ENCODE measurements at places on chromosomes 2 and 18.

DNA sequence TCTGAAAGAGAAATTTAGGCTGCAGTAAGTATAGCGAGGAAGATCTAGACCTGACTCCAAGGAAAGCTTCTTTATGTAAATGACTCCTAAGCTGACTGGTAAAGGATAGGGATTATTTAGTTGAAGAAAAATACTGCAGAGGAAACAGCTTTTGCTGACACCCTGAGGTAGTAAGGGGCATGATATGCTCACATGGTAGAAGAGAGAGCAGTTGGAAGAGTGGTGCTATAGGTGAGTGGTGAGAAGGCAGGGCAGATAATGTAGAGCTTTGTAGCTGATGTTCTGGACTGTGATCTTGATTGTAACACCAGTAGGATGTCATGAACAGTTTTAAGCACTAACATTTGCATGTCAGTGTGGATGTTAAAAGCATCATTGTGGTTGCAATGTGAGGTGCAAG lies 639.1 kb upstream of the SLC39A10 start:
- no peak for DNase-seq

DNA sequence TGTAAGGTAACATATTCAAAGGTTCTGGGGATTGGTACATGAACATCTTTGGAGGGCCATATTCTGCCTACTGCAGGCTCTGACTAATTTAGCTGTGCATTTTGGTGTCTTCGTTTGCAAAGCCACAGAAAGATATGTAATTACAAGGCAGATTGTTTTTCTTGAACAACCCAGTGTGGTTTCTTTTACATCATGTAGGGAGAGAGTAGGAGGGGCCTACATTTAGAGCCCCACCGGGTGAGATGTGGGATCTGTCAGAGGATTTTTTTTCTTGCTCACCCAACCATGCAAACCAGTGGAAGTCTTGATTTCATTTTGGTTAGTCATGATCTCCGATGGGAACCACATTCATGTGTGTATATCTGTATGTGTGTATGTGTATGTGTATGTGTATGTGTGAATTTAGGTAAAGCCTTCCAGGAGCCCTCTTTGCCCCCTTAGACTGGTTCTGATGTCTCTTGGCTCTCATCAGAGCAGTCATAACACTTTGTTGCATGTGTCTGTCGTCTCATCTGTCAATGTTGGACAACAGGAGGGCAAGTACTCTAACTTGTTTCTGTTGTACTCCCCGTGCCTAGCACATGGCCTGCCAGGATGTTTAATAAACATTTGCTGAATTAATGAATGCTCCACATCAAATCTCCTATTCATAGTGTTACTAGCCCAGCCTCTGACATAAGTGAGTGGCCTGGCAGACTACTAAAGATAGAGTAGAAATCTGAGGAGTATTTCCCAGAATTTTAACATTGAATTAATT lies 239.9 kb downstream of the MTX2 start:
- DNase-seq, result no peak

DNA sequence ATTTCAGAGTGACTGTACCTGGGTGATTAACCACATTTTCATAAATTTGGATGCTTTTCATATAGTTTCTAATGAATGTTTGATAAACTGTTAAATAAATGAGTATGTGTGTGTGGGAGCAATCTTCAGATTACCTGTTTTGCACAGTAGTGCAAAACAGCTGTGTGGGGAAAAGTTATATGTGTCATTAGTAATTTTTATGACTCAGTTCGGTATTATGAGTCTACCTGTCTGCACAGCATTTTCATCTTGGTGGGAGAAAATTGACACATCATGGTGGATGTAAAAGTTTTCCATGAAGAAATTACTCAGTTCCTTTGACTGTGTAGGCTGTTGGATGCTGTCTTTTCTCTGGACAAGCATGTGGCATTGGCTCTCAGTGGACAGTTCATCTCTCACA lies 43.8 kb downstream of the LTBP1 start:
- no peak for DNase-seq

DNA sequence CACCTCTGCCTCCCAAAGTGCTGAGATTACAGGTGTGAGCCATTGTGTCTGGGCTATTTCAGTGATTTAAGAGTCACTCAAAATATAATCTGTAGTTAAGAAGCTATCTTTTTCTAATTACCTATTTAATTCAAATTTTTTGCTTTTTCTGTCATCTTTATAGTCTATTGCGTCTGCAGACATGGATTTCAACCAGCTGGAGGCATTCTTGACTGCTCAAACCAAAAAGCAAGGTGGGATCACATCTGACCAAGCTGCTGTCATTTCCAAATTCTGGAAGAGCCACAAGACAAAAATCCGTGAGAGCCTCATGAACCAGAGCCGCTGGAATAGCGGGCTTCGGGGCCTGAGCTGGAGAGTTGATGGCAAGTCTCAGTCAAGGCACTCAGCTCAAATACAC lies 95.1 kb downstream of the COMMD1 start:
- DNase-seq, result no peak

- DNase-seq, result no peak
Observed at GRCh38 chr2:205280596-205281236, 401.6 kb upstream of the NRP2 start.

GRCh38 chr18:44180683-44181082 lies 500.0 kb upstream of the SETBP1 start:
- no peak for DNase-seq

GRCh38 chr2:203656522-203657287 lies 49.7 kb upstream of the CD28 start:
- DNase-seq, result peak; percentile 94

DNA sequence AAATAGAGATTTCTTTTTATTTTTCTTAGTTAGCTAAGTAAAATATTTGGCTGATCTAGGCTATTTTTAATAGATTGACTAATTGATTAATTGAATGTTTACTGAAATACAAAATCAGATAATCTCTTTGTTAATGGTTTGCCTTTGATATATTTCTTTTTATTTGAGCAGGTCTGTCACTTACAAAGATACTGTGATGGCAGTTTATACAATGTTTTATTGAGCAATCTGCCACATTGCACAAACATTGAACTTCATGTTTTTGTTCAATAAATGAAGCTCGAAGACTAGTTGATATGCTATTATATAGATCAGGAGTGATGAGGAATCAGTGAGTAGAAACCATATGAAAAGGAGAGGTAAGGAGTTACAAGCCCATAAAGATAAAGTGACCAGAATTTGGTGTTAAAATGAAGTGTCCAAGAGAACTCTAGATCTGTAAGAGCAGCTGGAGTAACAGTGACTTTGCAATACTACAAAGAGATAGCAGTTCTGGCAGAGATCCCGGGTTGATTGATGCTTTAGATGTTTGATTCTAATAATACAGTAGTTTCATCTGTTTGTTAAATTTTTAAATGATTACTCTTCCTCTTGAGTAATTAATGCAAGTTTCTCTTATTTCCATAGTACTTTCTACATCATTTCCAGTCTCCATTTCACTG lies 574.2 kb downstream of the CCDC85A start:
- DNase-seq, result no peak

DNA sequence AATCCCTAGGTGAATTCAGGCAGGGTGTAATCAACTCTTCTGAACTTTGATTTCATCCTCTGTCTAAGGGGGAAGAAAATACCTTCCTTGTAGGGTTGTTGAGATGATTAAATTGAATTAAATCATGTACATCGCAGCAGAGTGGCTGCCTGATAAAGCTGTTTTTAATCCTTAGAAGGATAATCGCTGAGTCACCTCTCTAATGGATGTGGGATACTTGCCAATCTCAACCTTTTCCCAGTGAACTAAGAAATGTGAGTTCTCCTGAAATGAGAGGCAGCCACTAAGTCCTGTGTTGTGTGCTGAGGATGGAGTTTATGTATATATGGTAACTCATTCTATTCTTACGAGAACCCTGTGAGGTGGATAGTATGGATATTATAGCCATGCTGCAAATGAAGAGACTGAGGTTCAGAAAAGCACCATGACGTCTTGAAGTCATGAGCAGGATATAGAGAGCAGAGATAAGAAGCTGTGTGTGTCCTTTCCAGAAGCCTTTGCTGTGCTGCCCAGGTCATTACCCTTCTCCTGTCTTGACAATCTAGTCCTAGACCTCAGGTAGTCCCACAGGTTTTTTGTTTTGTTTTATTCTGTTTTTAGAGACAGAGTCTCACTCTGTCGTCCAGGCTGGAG lies 93.3 kb downstream of the HNRNPLL start:
- DNase-seq, result no peak

GRCh38 chr2:133624551-133624950 lies 56.3 kb upstream of the NCKAP5 start:
- no peak for DNase-seq

DNA sequence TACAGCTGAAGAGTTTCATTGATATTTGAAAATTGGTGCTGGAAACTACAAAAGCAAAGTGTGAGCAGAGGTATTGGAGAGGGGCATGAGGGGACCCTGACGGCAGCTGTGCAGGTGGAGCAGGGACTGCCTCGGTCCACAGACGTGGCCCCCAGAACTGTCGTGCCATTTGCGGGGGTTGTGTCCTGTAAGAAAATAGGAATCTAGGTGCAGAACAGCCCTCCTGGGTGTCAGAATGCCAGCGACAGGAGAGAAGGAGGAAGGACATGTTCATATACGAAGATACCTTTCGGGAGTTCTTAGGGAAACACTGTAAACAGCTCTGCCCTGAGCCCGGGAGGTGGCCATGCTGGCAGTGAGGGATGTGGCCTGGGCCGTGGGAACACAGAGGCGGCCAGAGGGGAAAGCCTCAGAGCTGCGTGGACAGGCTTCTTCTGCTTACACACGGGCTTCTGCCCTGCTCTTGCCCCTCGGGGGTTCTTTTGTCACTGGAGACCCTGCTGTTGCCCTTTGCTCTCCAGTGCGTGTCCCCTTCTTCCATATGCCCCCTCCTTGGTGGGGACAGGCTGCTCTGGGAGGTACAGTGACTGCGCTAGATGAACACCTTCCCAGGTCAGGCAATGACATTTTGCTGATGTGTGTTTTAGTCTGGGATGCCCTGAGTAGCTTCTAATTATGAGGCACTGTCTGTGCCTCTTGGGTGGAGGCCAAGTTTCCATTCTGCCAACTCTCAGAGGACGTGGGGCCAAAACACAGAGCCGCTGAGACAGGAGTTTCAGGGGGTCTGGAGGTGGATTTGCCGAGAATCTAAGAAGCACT lies 81.9 kb upstream of the TXNDC2 start:
- no peak for DNase-seq

GRCh38 chr2:157312866-157313486 lies 12.6 kb downstream of the ERMN start:
- no peak for DNase-seq

DNA sequence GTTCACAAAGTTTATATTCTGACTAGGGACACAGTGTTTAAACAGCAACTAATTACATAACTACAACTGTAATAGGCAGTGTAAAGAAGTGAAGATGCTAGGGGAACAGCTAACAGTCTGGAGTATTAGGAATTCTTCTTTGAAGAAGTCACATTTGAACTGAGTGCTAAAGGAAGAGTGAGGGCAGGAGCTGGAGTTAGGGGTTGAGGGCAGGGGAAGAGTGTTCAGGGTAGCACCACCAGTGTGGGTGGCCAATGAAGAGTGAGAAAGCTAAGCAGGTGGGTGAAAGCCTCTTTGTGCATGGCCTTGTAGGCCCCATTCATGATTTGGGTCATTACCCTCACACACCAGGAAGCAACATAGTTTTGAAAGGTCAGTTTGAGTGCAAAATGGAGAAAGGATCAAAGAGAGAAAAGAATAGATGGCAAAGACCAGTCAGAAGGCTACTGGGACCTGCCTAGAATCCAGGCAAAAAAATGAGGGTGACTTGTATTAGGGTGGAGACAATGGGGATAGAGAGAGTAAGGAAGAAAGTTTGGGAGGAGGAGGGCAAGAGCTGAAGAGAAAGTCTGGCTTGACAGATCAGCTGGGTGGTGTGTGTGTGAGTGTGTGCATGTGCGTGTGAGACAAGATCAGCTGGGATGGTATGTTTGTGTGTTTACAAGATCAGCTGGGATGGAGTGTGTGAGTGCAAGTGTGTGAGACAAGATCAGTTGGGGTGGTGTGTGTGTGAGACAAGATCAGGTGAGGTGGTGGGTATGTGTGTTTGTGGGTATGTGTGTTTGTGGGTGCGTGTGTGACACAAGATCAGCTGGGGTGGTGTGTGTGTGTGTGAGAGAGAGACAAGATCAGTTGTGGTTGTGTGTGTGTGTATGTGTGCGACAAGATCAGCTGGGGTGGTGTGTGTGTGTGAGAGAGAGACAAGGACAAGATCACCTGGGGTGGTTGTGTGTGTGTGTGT lies 43.6 kb upstream of the AGPS start:
- DNase-seq, result no peak

- no peak for DNase-seq
Observed at GRCh38 chr18:79046522-79046921, 22.7 kb upstream of the ATP9B start.

- no peak for DNase-seq
Observed at GRCh38 chr18:23194155-23194996, 59.1 kb downstream of the CABLES1 start.

All from vagina (tissue), 2 donors.